ENCODE measurements at places on chromosomes 11 and 22.
A peak's percentile ranks its signal among the peaks of the same experiment; 100 is the strongest.

- no peak for DNase-seq
Measured at GRCh38 chr11:100709233-100709957, 22.3 kb downstream of the ARHGAP42 start.

- DNase-seq, result no peak
Measured at GRCh38 chr11:68649851-68650555, 34.3 kb upstream of the GAL start.

- peak; percentile 76 for DNase-seq
Measured at GRCh38 chr11:64729851-64730382, 6.9 kb upstream of the NRXN2 start.

GRCh38 chr22:49869845-49870712, 16.4 kb downstream of the ZBED4 start:
- no peak for DNase-seq

DNA sequence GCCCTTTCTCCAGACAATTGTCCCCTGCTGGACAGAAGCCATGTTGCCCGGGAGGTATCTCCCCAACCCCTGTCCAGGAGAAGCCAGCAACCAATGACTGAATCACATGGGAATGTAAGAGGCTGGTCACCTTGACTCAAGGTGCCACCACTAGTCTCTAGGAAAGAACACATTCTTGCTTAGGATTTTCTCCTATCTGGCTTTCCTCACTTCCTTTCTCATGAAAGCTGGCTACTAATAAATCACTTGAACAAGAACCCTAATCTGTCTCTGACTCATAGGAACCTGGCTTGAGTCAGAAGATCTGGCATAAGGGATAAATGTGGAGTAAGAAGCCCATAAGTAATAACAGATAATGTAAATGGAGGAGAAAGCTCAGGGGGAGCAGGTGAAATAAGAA, 101.4 kb upstream of the C11orf87 start:
- no peak for DNase-seq
